ENCODE measurements at places on chromosomes 6 and 20.

- DNase-seq, result no peak
Observed at GRCh38 chr6:170244721-170245474, 46.0 kb downstream of the DLL1 start.

DNA sequence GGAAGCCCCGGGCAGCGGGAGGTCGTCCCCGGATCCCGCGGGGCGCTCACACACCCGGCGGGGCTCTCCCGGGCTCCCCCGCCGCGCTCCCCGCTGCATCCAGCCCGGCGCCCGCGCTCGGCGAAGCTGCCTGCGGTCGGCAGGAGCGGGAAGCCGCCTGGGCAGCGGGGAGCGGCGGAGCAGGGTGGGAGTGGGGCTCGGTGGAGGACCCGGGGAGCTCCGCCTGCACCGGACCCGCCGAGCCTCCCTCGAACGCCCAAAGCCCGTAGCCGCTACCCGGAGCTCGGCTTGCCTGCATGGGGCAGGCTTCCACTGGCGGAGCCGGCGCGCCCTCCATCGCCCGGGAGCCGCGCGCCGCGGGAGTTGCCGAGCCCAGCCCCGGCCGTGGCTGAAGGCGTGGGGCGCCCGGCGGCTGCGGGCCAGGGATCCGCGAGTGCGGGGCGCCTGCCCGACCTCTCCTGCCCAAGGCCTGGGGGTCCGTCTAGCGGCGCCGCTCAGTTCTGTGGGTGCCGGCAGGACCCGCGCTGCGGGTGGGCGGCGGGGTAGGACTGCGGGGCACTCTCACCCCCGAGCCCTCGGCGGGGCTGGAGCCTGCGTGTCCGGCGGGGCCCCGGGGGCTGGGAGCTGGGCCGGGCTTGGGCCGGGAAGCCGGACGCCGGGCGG is 671 bp downstream of the CDH4 start:
- DNase-seq, result peak; percentile 86

GRCh38 chr20:51337126-51337805 is 205.3 kb downstream of the NFATC2 start:
- DNase-seq, result no peak

DNA sequence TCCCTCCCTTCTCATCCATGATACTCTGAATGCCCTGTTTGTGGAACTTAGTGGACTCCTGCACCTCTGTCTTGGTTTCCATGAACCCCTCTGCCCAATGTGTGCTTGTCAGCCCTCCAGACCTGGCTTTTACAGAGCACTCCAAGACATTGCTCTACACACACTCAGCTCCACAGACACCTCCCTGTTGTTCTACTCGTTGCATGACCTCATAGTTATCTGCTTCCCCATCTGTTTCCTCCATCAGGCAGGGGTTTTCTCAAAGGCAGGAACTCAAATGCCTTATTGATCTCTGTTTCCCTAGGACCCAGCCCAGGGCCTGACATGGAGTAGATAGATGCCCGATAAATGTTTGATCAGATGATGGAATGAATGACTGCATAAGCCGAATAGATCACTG is 13.3 kb downstream of the PLCG1 start:
- no peak for DNase-seq

DNA sequence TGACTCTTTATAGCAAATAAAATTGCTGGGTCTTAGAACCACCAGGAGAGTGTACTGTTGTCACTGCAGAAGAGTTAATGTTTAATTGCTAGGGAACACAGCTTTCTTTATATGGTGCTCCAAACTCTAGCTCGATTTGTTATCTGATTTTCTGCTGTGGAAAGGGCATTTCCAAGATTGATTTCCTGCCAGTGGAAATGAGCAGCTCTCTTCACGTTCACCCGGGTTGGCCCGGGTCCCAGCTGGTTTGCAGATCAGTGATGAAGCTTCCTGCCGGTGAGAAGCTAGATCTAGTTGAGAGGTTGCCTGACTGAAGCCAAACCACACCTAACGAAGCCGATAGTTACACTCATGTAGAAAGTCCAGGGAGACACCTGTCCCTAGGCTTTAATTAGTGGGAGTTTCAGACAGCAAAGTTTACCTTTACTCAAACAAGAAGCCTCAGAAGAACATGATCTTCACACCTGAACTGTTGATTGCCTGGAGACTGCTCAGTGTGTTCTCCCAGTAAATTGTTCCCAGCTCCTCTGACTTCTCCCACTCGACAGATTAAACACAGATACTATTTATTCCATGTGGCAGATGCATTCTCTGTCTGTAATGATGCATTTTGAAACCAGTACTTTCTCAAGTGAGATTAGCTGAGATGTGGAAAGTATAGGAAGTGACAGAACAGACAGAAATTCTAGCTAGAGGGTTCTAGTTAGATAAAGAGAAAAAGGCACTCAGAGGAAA is 27.8 kb downstream of the PAQR8 start:
- DNase-seq, result peak; percentile 16

GRCh38 chr20:12717061-12717460 is 291.7 kb upstream of the SPTLC3 start:
- no peak for DNase-seq

GRCh38 chr6:26327450-26328264 is 37.3 kb upstream of the BTN3A2 start:
- no peak for DNase-seq

GRCh38 chr6:110322151-110322873 is 35.8 kb downstream of the METTL24 start:
- peak; percentile 89 for DNase-seq
